ENCODE measurements at places on chromosomes 11 and 22. TPM values are rescaled to one million over a fixed set of nuclear protein-coding genes. Genes with fewer than 3 reads are reported as not detected.

DNA sequence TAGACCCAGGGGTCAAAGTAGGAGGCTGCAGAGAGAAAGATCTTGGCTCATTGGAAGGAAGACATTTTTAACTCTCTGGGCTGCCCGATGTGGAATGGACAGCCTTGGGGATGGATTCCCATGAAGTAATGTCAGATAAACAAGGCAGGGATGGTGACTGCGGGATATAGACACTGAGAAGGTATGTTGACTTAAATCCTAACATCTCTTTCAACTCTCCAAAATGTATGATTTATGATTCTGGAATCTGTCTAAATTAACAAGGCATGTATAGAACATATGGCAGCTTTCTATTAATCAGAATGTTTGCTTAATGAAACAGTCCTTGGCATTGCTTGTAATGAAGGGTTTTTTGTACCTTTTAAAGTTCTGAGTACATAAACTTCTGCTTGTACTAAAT, 56.1 kb upstream of the VSTM5 start:
- DNase-seq: no peak

Gene OPCML
- total RNA-seq: 0.12 TPM

- DNase-seq: no peak
Measured at GRCh38 chr11:995752-996420, 40.6 kb downstream of the MUC6 start.

- no peak for DNase-seq
Measured at GRCh38 chr22:40628354-40629042, 8.0 kb downstream of the MRTFA start.

Gene OR52E4
- not detected for total RNA-seq

Gene OR51B5
- not detected for total RNA-seq

DNA sequence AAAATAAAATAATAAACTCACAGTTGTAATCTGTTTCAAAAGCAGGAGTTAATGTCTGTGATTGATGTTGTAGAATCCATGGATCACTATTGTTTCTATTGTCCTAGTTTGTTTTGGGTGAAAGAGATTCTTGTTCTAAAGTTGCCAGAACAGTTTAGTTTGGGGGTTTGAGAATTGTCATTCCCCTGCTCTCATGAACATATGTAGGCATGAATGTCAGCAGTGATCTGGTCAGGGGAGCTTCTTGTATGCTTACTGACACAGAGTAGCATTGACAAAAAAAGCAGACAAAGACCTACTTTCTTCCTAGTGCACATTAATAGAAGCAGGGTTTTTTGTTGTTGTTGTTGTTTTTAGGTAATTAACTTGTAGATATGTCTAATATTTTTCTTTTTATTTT, 38.6 kb downstream of the ARHGAP1 start:
- no peak for DNase-seq

DNA sequence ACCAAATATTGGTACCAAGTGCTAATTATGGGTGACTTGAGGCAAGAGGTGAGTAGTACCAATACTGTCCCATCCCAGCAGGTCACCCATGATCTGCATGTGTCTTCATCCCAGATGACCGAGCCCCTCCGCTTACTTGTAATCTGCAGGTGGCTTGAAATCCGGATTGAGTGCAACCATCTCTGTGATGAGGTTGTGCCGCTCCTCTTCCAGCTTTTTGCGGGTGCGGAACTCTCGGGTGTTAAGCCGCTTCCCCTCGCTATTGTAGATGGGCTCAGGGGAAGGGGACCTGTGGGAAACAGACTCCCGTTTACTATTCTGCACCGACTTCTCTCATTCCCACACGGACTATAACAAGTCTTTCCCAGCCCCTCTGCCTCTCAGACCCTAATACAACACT, 8.2 kb downstream of the SF1 start:
- no peak for DNase-seq

Gene TTC38
- 26.8 TPM for total RNA-seq

DNA sequence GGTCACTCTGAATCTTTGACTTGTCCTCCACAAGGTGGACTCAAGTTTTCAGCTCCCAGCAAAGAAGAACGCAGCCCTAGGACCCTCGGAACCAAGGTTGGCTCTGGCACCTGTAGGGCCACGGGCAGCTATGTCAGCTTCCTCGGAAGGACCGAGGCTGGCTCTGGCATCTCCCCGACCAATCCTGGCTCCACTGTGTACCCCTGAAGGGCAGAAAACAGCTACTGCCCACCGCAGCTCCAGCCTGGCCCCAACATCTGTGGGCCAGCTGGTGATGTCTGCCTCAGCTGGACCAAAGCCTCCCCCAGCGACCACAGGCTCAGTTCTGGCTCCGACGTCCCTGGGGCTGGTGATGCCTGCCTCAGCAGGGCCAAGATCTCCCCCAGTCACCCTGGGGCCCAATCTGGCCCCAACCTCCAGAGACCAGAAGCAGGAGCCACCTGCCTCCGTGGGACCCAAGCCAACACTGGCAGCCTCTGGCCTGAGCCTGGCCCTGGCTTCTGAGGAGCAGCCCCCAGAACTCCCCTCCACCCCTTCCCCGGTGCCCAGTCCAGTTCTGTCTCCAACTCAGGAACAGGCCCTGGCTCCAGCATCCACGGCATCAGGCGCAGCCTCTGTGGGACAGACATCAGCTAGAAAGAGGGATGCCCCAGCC, 2.2 kb downstream of the INPP5J start:
- DNase-seq: no peak

- DNase-seq: no peak
Measured at GRCh38 chr11:129249351-129249750, 57.2 kb upstream of the ARHGAP32 start.

- DNase-seq: no peak
Measured at GRCh38 chr11:43834286-43834685, 46.3 kb upstream of the ALKBH3 start.

GRCh38 chr11:102168481-102168880, 58.2 kb downstream of the YAP1 start:
- DNase-seq: no peak

Gene GVQW3
- 3.3 TPM for total RNA-seq

Gene CCDC188
- total RNA-seq: 0.77 TPM

- no peak for DNase-seq
Measured at GRCh38 chr11:109426442-109427240, 4.7 kb downstream of the C11orf87 start.

DNA sequence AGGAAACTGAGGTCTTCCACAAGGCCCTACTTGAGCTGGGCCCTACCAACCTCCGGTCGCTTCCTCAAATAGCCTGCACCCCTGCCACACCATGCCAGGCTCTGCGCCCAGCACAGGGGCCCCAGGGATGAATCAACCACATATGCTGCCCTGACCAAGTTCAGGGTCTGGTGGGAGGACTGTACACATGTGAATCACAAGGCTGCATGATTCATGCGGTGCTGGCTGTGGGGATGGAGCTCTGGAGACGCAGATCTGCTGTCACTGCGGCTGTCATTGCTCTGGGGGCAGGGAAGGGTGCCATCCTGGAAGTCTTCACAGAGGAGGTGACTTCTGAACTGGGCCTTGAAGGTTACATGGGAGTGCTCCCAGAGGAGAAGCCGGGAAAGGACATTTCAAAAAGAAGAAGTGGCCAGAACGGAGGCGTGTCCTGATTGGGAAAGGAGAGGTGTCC, 21.5 kb downstream of the CYTH4 start:
- DNase-seq: peak; percentile 66

Gene IGLL1
- not detected for total RNA-seq

Gene MUC5AC
- 0.35 TPM for total RNA-seq

Gene YPEL4
- 3.1 TPM for total RNA-seq

DNA sequence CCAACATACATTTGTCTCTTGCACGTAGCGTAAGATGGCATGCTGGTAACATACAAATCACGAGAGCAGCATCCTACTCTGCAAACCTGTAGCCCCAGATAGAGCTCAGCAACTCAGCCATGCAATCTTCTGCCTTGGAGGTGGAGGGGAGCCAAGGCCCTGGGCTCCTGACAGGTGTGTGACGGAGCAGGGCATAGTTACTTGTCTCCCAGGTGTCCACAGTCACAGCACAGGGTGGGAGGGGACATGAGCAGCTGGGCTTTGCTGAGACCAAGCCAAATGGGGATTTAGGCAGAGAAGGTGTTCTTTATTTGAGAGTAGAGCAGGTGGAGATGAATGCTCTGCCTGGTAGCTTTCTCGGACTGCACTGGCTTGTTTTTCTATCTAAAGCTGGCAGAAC, 111.7 kb downstream of the TEAD1 start:
- DNase-seq: no peak

GRCh38 chr22:32911503-32911902, 110.0 kb downstream of the TIMP3 start:
- no peak for DNase-seq

- no peak for DNase-seq
Measured at GRCh38 chr22:30056015-30056414, 24.2 kb upstream of the HORMAD2 start.

DNA sequence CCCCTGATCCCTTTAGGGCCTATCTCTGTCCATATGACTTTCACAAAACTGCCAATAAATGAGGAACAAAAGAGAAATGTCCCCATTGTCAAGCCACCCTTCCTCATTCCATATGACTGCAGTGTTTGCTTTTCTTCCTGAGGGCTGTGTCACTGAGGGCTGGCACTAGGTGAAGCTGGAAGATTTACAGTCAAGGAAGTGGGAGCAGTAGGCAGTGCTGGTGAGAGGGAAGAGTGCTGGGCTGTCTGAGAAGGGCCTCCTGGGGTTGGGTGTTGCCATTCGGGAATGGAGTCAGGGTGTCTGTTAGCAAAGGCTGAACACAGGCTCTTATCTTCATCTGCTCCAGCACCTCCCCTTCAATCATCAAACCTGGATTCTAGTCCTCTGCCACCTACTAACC, 30.9 kb downstream of the INSC start:
- no peak for DNase-seq

Gene ARHGAP1
- total RNA-seq: 67.4 TPM

- DNase-seq: no peak
Measured at GRCh38 chr11:10917802-10918201, 59.9 kb upstream of the ZBED5 start.

DNA sequence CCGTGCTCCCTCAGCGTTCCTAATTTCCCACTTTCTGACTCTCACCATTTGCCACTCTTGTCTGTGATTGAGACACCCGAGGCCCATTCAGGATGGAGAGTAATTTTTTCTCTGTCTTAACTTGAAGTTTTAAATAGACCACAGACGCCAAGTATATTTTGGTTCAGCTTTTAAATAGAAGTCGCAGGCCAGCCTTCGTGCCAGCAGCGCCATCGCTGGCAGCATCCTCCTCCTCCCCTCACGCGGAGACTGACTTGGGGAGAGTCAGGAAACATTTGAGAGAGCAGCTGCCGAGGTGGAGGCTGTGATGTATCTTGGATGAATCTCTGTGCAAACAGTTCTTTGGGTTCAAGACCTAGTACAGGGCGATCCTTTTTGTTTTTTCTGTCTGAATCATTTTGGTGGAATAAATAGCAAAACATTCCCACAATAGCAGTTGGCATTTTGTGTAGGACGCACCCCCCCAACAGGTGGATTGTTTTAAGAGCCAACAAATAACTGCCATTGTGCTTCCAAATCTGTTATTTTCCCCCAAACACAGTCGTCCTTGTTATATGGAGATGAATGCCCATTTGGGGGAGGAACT, 889 bp upstream of the DMC1 start:
- DNase-seq: peak; percentile 51

DNA sequence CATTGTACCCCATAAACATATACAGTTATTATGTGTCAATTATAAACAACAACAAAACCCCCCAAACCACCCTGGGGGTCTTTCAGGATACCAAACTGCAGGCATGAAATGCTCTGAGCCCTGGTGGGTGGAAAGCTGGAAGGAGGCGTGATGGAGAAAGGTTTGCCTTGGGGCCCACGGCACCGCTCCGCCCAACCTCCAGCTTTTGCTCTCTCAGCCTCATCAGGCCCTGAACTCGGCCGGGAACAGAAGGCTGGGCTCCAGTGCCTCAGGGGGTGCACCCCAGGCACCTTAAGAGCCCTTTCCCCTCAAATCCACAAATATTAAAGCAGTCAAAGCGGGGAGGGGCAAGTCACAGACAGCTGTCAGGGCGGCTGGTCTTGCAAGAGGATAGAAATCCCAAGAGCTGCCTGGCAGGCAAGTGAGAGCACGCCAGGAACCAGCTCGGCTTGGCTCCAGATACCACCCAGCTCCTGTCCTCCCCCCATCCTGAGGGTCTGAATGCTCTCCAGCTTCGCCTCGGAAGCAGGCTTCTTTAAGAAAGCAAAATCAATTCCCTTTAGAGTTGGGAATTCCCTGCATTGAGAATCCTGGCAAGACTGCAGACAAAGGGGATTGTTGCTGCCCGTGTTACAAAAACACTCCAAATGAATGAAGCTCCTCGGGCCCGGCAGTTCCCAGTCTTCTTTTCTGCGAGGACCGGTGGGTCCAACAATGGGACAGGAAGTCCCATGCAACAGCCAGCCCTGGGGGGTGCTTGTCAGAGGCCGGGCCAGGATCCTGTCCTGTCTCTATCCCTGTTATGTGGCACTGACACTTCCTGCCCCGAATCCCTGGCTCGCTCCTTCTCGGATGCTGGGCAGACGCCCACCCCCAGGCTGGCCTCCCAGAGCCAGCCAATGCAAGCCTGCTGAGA, 80.8 kb downstream of the NAT10 start:
- no peak for DNase-seq

DNA sequence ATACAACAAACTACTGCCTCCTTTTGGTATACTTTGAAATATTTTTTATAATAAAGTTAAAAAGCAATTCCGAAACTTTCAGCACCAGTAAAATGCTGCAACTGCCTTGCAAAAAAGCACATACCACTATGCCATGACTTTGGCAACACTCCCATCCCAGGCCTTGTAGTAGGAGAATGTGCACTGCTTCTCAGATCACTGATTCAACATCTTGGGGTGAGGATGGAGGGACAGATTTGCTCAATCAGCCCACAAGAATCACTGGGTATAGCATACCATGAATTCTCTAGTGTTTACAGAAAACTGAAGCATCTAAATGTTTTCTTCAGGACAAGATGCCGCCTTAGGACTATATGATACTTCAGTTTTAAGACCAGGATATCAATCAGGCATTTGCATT, 14.9 kb downstream of the EIF4ENIF1 start:
- no peak for DNase-seq

- no peak for DNase-seq
Measured at GRCh38 chr11:14819596-14819995, 72.4 kb downstream of the CYP2R1 start.

DNA sequence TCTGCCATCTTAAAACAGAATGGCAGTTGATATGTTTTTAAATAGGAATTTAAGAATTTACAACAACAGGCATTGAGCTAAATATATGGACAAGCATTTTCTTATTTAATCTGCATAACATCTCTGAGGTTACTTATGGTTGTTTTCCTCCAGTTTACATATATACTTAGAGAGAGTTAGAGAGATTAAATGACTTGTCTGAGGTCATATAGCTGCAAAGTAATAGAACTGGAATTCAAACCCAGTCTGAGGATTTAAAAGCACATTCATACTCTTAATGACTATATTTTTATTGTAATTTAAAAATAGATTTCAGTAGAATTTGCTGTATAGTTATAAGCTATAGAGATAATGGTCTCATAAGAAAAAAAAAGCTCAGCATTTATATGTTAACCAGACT, 81.4 kb upstream of the GRIK4 start:
- DNase-seq: no peak

Gene MRPL17
- 34.2 TPM for total RNA-seq

Gene TRIM34
- 13.7 TPM for total RNA-seq
